Stimulated activated CD4-positive, alpha-beta T cell treated with anti-CD3 and anti-CD28 coated beads, Interleukin-4, amount 100 ng/mL, for 1 hour (primary cell): ENCODE measurements at places on chromosomes 3 and 15.

- DNase-seq, result no peak
Observed at GRCh38 chr3:32009101-32009500, 27.6 kb downstream of the ZNF860 start.

- no peak for DNase-seq
Observed at GRCh38 chr15:93466380-93466779, 377.4 kb upstream of the RGMA start.

DNA sequence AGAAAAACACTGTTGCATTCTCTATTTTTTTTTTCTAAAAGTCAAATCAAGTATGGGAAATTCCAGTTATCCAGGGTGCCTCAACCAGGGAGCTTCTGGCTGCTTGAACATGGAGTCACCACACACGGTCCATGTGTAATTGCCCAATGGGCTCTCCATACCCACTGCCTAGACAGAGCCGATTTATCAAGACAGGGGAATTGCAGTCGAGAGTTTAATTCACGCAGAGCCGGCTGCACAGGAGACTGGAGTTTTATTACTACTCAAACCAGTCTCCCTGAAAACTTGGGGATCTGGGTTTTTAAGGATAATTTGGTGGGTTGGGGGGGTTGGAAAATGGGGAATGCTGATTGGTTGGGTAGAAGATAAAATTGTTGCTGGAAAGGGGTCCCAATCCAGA, 149.8 kb downstream of the TJP1 start:
- DNase-seq, result no peak

DNA sequence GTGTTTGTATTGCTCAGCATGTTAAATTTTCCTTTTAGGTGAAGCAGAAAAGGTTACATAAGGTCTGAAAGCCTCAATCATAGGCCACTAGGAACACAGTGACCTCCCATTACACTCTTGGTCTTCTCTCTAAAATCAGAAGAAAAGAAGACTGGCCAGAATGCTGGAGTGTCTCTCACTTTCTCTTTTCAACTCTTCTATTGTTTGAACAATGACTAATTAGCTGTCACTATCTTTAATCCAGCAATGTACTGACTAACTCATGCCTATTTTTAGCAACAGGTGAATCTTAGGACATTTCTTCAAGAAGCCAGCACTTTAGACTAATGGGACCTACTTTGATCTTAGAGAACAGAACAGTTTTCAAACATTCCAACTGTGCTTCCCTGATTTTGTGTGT, 142.8 kb downstream of the TGFBR2 start:
- DNase-seq, result no peak

DNA sequence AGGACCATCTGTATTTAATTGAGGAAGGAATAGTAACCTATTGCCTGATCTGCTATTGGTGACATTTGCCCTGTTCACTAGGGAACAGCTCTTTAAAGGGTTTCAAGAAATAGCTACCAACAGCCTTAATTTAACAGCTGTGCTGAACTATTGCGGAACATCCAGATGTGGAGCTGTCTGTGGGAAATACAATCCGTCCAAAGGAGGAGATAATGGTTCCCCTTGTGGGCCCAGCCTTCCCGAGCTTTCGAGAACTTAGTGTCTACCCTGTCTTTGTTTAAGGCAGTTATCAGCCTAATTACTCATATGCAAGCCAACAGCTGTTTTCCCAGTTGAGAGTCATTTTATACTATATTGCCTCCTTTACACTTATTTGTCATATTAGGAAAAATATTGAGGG, 398.6 kb downstream of the WDR72 start:
- no peak for DNase-seq

DNA sequence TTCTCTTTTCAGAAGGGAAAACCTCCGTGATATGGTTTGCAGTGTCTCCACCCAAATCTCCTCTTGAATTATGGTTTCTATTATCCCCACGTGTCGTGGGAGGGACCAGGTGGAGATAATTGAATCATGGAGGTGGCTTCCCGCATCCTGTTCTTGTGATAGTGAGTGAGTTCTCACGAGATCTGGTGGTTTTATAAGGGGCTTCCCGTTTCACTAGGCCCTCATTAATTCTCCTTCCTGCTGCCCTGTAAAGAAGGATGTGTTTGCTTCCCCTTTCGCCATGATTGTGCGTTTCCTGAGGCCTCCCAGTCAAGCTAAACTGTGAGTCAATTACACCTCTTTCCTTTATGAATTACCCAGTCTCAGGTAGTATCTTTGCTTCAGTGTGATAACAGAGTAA, 692.7 kb upstream of the GRM7 start:
- no peak for DNase-seq

GRCh38 chr15:74621546-74621920, 5.9 kb downstream of the CLK3 start:
- DNase-seq, result no peak

GRCh38 chr15:98855067-98855814, 152.4 kb downstream of the PGPEP1L start:
- DNase-seq, result no peak

GRCh38 chr3:118472586-118472985, 562.1 kb downstream of the IGSF11 start:
- no peak for DNase-seq

DNA sequence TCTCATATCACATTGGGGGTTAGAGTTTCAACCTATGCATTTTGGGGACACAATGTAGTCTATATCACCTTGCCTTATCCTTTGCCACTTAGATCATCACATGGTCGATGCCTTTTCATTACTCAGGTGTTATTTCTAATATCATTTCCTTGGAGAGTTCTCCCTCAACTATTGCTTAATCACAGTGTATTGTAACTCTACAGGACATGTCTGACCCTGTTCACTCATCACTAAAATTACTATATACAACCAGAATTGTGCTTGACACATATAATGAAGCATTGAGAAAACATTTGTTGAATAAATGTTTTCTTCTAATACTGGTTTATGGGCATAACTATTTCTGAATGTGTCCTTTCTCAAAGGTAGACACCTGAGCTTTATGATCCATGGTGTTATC, 207.4 kb downstream of the EPHA6 start:
- no peak for DNase-seq

DNA sequence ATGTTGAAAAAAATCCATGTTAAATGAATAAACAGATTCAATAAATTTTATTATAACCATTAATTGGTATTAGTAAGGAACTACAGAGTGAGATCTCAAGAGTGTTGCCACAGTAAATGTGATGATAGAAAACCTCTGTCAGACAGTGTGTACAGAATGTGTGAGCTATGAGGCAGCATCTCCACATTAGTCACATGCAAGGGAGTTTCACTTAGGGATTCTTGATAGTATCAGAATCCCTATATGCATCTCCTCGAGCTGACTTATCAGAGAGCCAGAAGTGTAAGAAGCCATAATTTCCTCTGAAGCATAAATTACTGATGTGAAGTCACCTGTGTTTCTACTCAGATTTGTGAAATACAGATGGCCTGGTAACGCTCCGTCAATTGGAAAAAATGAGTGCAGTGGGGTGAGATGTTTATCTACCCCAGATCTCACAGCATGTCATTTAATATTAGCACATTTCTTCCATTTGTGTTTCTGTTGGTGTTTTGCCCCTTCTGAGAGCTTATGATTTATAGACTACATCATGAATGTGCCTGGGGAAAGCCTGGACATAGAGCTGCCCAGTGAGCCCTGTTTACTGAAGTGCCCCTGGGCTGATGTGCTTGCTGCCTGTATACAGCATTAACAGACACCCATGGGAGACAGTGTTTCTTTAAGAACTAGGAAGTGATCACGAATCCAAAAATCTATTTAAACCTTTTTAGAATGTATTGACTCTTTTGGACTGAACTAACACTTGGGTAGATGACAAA, 262.4 kb downstream of the CPNE4 start:
- DNase-seq, result no peak

- peak; percentile 34 for DNase-seq
Observed at GRCh38 chr3:197298945-197299854, 788 bp upstream of the DLG1 start.

DNA sequence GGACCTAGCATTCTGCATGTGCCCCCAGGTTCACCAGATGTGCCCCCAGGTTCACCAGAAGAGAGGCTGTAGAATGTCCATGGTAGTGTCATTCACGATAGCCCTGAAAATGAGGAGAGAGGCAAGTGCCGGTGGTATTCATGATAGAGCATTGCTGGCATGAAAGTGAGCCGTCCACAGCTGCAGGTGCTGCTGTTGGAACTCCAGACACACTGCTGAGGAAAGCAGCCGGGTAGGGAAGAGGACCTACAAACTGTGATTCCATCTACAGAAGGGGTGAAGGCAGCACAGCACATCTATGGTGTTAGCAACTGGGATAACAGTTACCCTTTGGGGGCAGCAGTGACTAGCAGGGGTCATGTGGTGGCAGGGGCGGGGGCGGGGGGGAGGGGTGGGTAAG, 125.0 kb upstream of the PLXNA1 start:
- no peak for DNase-seq

GRCh38 chr3:47413751-47414150, 32.9 kb downstream of the PTPN23 start:
- DNase-seq, result no peak

DNA sequence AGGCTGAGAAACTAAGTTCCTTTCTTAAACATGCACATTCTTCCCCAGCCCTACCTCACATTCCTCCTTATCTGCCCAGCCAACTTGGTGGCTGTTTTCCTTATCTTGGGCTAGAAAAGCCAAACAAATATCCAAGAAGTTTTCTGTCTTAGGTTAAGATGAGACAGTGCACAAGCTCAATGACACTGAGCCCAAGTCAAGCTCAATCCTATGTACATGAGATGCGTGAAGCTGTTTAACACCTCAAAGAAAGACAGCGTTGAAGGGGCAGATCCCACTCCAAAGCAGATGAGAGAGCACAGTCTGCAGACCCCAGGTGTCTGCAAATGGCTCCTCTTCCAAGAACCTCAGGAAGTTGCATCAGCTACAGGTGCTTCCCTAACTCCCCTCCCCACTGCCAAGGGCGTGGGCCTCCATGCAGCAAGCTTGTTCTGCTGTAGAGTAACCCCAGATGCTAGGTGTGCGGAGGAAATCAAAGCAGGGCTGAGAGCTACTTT, 16.6 kb downstream of the LRRC2 start:
- no peak for DNase-seq

GRCh38 chr15:77515613-77516012, 94.9 kb downstream of the HMG20A start:
- no peak for DNase-seq

DNA sequence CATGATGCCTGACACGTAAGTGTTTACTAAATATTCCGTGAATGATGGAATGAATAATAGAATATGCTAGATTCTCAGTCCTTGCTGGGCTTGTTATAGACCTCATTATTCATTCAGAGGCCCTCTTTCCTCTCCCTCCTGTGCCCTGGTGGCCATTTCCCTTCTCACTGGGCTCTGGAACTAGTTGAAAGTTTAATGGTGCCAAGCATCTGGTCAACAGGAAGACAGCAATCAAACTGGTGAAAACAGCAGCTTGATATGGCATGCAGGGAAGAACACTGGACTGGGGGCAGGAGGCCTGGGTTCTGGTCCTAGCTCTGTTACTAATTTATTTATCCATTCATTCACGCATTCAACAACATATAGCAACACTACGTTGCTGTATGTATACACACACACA, 3.7 kb upstream of the APOD start:
- DNase-seq, result no peak

DNA sequence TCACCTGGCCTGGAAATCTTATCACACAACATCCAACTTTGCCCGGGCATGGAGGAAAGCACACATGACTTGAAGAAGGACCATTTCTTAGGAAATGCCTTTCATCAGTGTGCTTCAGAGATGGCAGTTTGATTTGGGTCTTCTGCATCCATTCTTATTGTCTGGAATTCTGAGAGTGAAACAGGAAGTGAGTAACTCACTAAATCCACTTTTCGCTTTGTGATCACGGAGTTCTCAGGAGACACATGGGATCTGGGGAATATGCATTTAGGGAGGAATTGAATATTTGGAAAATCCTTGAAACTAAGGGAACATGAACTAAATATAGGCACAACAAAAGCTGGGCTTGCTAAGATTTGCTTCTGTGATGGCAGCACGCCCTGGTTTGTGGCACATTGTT, 212.5 kb upstream of the FEZF2 start:
- no peak for DNase-seq
